ENCODE measurements at places on chromosomes 11 and 22. TPM values are rescaled to one million over a fixed set of nuclear protein-coding genes. Genes with fewer than 3 reads are reported as not detected.

- peak; percentile 91 for DNase-seq
Measured at GRCh38 chr11:73218106-73218829, at the start of gene P2RY2. P2RY2 (plus strand) TSS chr11:73218281; CDS start chr11:73234160, 15,879 bp downstream.

DNA sequence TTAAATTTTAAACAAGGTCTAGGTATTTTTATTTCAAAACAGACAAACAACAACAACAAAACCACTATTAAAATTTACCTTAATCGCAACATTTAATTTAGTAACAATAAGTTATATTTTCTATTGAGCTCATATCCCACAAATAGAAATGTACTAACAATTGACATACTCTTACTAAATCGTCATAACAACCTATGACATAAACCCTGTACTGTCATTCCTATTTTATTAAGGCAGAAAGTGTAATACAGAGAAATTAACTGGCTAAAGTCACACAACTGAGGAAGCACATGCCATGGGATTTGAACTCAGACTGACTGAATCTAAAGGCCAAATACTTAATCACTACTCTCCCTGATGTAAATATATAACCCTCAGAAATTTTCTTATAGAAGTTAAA is 3.0 kb downstream of the KIF18A start:
- no peak for DNase-seq

Gene SYT8
- not detected for total RNA-seq

Gene NRGN
- 3.6 TPM for total RNA-seq

Gene MRGPRF
- 4.9 TPM for total RNA-seq

All from Right ventricle myocardium superior (tissue), 1 donor.